ENCODE measurements at places on chromosomes 6 and 20. TPM values are rescaled to one million over a fixed set of nuclear protein-coding genes. Genes with fewer than 3 reads are reported as not detected.

GRCh38 chr20:25050501-25051350, 7.2 kb downstream of the ACSS1 start:
- H3K4me3 ChIP-seq, result peak overlapping the region; percentile 18
- H3K27ac ChIP-seq, result peak overlapping the region; percentile 48
- no peak for DNase-seq
- H3K36me3 ChIP-seq, result no peaks in the 10 kb centered on the region

Gene AIG1
- polyA plus RNA-seq, result 9.6 TPM

DNA sequence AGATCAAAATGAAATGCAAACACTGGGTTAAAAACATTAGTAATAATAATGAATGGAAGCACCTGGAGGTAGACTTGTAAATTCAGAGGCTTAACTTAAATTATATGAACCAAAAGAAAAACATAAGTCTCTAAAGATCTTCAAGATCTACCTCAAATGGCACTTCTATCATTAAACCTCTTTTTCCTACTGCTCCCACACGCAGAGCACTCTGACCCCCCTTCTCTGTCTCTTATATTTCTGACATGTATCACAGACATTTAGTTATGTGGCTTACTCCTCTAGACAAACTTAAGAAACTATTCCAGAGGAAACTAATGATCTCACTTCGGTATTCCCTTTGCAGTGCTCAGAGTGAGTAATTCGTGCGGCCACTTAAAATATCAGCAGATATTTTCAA, 1.1 kb downstream of the TBC1D32 start:
- H3K27me3 ChIP-seq, result no peaks in the 10 kb centered on the region
- H3K4me1 ChIP-seq, result peaks cover 16% of the 10 kb centered on the region
- H3K4me3 ChIP-seq, result peak overlapping the region; percentile 96
- H3K36me3 ChIP-seq, result peaks cover 9% of the 10 kb centered on the region
- peak overlapping the region; percentile 97 for H3K27ac ChIP-seq

DNA sequence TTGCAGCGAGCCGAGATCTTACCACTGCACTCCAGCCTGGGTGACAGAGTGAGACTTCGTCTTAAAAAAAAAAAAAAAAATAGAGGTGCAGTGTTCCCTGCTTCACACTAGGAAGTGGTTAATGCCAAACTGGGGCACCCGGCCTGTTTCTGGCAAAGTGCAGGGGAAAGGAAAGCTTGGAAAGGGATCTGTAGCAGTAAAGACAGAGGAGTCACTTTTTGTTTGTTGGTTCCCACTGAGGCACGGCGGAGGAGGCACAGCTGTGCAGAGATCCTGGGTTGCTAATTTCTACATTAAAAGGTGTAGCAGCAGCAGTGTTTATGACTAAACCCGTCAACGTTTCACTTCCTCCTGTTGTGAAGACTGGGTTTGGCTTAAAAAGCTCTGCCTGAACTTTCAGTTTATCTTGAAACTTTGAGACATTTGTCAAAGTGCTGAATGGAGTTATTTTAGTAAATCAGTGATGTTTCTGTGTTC, 125.6 kb downstream of the CARMIL1 start:
- no peak overlapping the region for H3K4me3 ChIP-seq
- no peak overlapping the region for H3K27ac ChIP-seq
- peak; percentile 60 for DNase-seq
- no peaks in the 10 kb centered on the region for H3K36me3 ChIP-seq
- no peaks in the 10 kb centered on the region for H3K27me3 ChIP-seq
- H3K4me1 ChIP-seq, result no peaks in the 10 kb centered on the region

DNA sequence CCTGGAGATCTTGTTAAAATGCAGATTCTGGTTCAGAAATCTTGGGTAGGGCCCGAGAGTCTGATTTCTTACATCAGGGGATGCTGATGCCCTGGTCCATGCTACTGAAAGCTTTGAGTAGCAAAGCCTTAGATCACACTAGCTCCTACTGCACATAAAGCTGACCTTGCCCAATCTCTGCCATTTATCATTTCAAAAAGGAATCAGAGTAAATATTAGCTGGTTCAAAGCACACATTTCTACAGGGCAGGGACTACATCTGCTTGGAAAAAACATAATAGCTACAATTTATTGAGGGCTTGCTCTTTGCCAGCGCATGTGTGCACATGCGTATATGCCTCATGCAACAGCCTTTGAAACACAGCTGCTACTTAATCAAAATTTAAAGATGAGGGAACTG, 440.4 kb upstream of the ARID1B start:
- DNase-seq, result no peak
- peaks cover 12% of the 10 kb centered on the region for H3K36me3 ChIP-seq
- peaks cover 13% of the 10 kb centered on the region for H3K4me1 ChIP-seq
- peaks cover 6% of the 10 kb centered on the region for H3K27me3 ChIP-seq
- no peak overlapping the region for H3K4me3 ChIP-seq
- H3K27ac ChIP-seq, result no peak overlapping the region
